Posterior vena cava (tissue), 2 donors: ENCODE measurements at places on chromosomes 7 and 10. TPM values are rescaled to one million over a fixed set of nuclear protein-coding genes. Genes with fewer than 3 reads are reported as not detected.

Gene CAV2
- 81.9 TPM for total RNA-seq

Gene WNT16
- total RNA-seq: not detected

DNA sequence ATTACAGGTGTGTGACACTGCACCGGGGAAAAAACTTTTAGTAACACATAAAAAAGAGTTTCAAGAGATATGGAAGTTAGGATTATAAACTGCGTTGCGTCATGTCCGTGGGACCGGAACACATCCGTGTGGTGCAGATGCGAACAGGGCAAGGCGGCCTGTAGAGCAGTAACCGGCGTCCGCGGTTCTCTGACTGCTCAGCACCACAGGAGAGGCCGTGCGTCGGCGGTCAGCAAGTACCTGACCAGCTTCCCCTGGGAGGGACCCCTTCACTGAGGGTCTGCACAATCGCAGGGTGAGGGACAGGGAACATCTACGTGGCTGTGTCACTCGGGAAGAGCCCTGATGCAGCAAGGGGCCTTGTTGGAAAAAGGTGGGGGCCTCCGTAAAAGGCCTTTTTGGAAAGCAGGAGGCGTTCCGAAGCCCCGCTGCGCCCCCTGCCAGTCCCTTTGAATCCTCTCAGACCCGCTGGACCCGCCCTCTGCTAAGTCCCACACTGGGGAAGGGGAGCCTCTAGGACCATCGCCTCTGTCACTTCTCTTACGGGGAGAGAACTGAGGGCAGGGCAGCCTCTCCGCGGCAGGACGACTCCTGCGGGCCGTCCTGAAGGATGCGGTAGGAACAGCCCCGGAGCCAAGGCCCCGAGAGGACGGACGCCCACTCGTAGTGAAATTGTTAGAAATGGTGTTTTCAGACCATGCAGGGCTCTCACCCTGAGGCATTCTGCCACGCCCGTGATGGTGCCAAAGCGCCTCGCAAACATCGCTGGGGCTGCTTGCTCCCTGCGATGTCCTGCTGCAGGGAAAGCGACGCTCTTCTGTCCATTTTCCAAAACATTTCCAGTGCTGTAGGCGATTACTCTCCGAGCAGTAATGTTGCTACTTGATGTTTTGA is 771.6 kb upstream of the COBL start:
- DNase-seq: no peak

DNA sequence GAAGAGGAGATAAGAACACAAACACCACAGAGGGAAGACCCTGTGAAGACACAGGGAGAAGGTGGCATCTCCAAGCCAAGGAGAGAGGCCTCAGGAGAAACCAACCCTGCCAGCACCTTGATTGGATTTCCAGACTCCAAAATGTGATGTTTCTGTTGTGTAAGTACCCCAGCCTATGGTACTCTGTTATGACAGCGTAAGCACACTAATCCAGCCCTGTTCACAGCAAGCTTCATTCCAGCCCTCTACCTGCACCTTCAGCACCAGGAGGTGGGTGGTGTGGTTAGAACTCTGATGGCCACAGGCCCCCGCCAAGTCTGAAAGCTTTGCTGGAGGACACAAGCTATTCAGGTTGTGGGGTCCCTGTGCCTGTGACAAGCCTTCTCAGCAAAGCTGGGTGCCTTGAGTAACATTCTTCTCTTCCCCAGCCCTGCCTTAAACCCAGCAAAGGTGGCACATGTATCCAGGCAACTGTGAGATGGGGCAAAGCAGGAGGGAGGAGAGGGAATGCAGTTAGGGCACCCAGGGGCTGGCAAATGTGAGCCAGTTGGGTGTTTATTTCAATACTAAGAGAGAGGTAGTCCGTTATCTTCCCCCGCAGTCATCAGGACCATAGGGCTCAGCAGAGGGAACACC is 4.5 kb downstream of the VSTM4 start:
- DNase-seq: no peak

GRCh38 chr10:84494849-84495180 is 166.4 kb downstream of the CCSER2 start:
- no peak for DNase-seq

- no peak for DNase-seq
These were observed 27.3 kb downstream of the GALNT11 start for GRCh38 chr7:152052771-152053170.

GRCh38 chr7:76054123-76055120 is 6.5 kb downstream of the MDH2 start:
- no peak for DNase-seq
